Stimulated activated CD8-positive, alpha-beta memory T cell treated with anti-CD3 and anti-CD28 coated beads, Interleukin-4, amount 100 ng/mL, for 1 hour (primary cell): ENCODE measurements at places on chromosomes 2 and 18.

GRCh38 chr2:217254111-217254510, 394.2 kb upstream of the TNP1 start:
- no peak for DNase-seq

DNA sequence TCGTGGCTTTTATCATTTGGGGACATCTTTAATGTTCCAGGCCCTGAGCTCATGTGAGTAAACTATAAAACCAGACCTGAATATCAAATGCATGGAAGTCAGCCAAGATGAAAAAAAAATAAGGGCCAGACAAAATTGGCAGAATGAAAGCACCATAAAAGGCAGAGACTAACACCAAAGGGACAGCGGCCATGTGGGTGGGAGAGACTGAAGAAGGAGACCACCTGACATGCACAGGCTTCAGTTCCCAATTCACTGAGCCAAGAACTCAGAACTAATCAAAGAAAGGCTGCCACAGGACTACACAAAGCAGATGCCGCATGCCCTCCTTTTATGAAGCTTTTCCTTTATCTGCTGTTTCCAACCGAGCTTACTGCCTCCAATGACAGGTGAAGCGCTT, 267.1 kb downstream of the RAD51AP2 start:
- DNase-seq, result no peak

DNA sequence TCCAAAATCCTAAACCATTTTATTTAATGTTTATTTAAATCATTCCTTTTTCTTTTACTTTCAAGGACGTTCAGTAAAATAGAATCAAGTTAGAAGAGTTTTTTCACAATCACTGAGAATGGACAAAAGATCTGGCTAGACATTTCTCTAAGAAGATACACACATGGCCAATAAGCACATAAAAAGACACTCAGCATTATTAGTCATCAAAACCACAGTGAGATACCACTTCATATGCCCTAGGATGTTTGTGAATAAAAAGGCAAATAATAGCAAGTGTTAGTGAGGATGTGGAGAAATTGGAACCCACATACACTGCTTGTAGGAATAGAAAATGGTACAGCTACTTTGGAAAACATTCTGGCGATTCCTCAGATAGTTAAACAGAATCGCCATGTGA, 76.1 kb downstream of the RHBDD1 start:
- DNase-seq, result no peak

GRCh38 chr2:218263817-218264641, 3.2 kb downstream of the GPBAR1 start:
- DNase-seq, result no peak

DNA sequence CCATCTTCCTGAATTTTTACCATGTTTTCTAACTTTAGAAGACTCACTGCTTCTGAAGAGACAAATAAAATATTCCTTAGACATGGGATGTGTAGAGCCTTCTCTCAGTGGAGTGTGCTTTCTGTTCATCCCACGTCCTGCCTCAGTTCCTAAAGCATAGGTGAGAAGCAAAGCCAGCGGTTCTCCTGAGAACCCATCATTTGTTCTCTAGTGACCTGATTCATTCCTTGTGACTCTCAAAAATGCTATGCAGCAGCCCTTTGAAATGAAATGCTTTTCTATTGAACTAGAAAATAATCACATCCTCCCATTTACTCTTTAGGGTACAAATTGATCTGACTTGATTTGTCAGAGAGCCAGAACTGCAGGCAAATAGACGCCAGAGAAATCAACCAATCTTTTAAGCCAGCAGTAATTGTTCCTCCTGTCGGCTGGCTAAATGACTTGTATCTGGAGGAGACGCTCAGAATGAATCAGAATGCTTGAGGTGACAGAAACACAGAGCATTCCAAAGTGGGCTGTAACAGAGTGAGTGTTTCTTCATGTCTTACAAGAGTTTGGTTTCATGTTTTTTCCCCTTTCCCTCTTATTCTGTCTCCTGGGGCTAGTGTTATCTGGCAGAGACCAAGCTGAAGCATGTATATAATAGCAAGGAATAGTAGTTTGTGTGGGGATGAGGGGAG, 81.3 kb upstream of the TMEM178A start:
- no peak for DNase-seq

DNA sequence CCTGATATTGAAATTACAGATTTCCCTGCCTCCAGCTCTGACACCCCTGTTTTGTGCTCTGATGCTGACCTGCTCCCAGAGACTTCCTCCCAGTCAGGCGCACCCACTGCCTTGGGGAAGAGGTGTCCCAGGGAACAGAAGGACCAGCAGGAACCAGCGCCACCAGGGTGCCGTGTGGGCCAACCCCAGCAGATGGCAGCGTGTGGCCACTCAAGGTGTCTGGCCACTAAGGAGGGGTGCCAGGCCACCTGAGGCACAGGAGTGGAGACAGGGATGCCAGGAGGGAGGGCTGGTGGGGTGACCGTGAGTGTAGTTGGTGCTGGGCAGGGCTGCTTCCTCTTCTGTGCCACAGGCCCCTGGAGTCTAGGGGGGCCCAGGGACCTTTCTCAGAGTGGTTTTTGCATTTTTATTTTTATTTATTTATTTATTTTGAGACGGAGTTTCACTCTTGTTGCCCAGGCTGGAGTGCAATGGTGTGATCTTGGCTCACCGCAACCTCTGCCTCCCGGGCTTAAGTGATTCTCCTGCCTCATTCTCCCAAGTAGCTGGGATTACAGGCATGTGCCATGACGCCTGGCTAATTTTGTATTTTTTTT, 56.0 kb downstream of the TEX44 start:
- DNase-seq, result no peak

DNA sequence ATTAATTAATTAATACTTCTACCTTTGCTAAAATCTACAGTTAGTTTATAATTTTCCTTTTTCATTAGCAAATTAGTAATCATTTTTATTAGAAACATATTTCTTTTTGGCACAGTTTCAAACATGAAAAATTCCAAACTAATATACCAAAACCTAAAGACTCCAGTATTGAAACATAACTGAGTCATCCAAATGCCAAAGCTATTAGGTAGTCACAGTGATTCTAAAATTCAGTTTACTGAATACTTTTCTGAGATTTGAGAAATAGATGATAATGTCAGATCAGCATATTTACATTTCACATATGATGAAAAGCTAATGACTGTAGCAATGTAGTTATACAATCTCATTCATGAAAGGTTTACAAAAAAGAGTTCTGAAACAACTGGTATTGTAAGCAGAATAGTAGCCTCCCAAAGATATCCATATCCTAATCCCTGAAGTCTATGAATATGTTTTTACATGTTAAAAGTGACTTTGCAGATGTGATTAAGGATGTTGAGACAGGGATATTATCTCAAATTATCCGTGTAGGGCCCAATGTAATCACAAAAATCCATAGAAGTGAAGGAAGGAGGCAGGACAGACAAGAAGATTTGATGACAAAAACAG, 680.2 kb upstream of the CHAC2 start:
- DNase-seq, result no peak

DNA sequence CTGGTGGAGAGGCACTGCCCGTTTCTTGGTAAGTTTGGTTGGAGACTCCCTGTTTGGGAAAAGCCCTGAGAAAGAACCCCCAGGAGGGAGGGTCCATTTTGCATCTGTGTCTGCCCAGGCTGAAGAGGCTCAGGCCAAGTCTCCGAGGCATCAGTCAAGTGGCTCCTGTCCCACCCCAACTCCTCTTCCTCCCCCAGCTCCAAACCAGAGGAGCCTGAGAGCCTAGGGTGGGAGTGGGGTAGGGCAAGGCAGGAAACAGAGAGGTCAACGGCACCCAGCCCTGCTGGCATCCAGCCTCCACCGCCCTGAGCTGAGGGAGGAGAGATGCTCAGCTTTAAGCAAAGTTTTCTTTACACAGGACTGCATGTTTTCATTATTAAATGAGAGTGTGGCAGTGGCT, 38.2 kb downstream of the CYP27C1 start:
- no peak for DNase-seq

GRCh38 chr2:191151331-191151730, 537 bp upstream of the STAT4 start:
- DNase-seq, result no peak

GRCh38 chr2:11833601-11834000, 87.2 kb downstream of the LPIN1 start:
- DNase-seq, result no peak

- DNase-seq, result no peak
Measured at GRCh38 chr2:202950592-202950991, 38.5 kb downstream of the CARF start.

GRCh38 chr2:240960971-240961876, 37.2 kb upstream of the SNED1 start:
- DNase-seq, result no peak

- no peak for DNase-seq
Measured at GRCh38 chr18:52596748-52597435, 256.9 kb downstream of the DCC start.

DNA sequence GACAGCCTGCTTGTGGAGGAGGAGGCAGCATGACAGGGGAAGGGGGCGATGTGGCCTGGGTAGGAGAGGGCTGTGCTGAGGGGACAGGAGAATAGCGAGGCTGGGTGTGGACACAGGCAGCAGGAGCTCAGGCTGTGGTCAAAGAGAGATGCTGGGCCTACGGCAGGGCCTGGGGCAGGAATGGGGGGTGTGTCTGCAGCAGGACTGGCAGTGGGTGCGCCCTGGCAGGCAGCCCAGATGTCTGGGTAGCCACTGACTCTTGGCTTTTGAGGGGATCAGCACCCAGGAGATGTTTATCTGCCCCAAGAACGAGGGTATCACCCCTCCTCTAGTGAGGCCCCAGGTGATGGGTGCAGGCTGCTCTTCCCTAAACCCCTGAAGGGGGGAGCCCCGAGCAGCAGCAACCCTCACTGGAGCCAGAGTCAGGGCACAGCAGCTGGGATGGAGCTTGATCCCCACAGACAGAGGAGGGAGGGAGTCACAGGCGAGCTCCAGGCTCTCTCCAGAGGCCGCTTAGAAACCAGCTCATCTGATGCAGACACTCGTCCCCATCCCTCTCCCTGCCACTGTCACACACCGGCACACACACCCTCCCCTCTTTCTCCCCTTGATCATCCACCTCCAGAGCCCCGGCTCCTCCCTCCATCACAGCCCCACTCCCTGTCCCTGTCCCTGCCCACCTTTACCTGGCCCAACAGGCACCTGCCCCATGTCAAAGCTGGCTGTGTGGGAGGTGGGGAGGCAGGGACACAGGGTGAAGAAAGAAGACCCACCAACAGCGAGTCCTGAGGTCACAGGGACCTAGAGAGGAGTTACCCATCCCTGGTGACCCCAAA, 29.8 kb upstream of the TNS1 start:
- DNase-seq, result no peak

DNA sequence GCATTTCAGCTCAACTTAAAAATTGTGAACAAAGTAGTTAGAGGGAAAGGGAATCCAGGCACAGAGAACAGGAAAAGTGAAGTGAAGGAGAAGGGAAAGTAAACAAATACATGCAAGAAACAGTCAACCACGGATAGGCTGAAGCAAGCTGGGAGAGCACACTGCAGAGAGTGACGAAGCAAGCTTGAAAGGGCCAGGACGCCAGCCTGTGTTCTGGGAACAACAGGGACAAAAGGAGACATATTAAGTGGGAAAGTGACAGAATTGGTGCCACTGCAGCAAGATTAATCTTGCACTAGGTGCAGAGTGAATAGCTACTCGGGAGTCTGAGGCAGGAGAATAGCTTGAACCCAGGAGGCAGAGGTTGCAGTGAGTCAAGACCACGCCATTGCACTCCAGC, 197.3 kb downstream of the SOX11 start:
- no peak for DNase-seq

GRCh38 chr18:11179959-11180519, 30.7 kb upstream of the PIEZO2 start:
- DNase-seq, result no peak

- DNase-seq, result no peak
Measured at GRCh38 chr18:59961070-59961469, 61.3 kb downstream of the PMAIP1 start.

GRCh38 chr2:128290356-128290755, 28.3 kb downstream of the HS6ST1 start:
- DNase-seq, result no peak

- no peak for DNase-seq
Measured at GRCh38 chr18:4640349-4641012, 185.4 kb upstream of the DLGAP1 start.

DNA sequence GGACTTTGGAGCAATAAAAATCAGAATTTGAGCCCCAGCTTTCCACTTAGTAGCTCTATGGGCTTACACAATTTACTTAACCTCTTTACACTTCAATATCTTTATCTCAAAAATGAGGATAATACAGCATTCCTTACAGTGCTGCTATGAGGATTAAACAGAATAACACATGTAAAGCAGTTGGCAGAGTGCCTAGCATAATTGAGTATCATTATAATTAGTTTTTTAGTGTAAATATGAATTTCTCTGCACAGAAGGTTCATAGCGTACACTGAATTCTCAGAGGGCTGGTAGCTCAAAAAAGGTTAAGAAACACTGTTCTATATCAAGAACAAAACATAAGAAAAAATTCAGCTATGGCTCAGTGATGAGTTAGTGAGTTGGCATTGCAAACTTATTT, 190.4 kb upstream of the CYP26B1 start:
- no peak for DNase-seq
